ENCODE measurements at places on chromosomes 3 and 15.

DNA sequence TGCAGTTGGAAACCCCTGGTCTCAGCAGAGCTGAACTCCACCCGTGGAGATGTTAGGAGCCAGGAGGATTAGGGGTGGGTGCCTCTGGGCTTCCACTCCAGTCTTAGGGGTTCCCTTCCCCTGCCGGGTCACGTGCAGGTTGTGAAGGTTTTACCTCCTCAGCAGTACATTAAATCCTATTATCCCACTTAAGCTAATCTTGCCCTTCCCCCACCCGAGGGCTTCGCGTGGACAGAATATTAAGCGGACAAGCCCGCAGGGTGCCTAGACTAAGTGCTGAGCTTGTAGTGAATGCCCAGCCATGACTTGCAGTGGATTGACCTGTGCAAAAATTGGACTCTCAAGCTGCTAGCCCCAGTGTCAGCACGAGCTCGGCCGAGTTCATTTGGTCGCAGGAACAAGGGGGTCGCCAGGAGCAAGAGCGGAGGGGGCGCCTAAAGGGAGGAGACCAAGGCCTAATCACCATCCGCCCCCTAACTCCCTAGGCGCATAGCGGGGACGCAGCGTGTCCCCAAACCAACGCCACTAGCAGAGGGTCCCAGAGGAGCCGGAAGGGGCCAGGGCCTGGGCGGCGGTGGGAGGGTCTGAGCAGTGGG is 498 bp upstream of the SEMA4B start:
- no peak for DNase-seq

DNA sequence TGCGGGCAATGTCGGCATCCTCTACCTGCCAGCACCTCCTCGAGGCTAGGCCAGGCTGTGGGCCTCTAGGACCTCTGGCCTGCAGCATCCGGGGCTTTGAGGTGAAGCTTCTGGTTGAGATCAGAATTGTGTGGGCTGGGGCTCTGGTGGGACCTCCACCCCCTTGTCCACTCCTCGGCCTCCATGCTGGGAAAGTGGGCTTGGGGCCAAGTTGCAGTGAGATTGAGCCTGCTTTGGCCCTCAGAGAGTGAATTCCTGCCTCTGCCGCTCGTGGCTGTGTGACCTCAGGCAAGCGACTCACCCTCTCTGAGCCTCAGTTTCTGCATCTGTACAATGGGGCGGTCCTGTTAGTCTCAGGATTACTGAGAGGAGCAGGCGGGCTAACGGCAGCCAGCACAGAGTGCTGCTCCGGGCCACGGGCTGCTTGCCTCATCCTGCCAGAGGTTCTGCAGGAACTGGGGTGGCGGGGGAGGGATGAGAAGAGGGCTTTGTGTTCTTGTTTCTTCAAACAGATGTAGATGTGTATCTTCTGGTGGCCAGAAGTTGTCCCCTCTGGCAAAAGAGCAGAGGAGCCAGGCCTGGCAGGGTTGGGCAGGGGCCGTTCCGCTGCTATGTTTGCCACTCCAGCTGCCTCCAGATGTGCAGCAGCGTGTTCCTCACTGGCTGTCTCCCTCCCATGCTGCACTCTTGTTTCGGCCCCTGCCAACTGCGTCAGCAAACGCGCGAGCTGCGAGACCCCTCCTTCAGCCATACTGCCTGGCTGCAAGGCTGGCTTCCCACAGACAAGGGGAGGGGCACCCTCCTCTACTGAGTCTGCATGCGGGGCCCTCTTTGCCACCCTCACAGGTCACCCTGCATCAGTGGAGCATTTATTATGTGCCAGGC is 33.7 kb downstream of the FBLN2 start:
- DNase-seq = no peak

GRCh38 chr3:4693620-4694019 is 200.5 kb downstream of the ITPR1 start:
- DNase-seq = no peak

- no peak for DNase-seq
Measured at GRCh38 chr3:89974903-89975519, 867.6 kb downstream of the EPHA3 start.

DNA sequence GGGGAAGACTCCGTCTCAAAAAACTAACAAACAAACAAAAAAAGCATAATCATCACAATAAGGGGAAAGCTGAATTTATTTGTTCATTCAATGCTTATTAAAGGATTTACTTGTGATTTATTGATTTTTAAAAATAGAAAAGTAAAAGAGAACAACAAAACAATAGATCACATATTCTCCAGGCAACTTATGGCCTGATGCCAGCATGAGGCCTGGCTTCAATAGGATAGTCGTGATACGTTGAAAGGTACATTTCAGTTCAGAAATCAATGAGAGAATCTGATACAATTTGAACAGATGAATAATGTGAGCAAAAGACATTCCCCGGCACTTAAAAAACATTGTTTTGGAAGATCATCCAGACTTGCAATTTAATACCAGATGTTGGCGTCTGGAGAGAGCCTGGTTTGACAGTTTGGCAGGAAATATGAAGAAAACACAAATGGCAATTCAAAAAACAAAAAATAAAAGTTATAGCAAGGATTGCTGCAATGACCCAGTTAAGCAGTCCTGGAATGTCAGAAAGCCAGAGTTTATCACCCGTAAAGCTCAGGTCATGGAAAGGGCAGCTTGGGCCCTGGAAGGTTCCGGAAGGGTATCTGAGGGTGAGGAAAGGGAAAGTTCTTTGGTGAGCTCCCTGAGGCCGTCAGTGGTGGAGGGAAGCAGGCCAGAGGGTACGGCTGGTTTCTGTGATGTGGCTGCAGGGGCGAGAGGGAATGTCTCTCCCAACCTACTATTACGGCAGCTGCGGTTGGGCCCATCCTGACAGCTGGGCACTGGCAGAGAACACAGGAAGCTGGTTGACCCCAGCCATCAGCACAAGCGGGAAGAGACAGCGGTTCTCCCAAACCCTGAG is 230.2 kb upstream of the HES1 start:
- no peak for DNase-seq

DNA sequence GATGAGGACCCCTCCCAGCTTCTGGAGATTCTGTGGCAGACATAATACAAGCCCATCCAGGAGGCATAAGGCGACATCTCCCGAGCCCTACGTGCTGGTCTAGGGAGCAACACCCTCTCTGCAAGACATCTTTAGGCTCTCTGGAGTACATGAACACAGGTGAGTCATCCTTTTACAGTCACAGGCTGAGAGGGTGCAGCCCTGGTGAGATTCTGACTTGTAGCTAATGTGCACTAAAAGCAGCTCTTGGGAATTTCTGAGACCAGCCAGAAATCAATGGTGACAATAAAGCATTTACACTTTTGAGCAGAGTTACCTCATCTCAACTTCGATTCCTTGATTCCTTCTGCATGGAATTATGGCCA is 131.1 kb downstream of the XXYLT1 start:
- DNase-seq = no peak

- no peak for DNase-seq
Measured at GRCh38 chr3:72350761-72351505, 497.3 kb downstream of the SHQ1 start.

DNA sequence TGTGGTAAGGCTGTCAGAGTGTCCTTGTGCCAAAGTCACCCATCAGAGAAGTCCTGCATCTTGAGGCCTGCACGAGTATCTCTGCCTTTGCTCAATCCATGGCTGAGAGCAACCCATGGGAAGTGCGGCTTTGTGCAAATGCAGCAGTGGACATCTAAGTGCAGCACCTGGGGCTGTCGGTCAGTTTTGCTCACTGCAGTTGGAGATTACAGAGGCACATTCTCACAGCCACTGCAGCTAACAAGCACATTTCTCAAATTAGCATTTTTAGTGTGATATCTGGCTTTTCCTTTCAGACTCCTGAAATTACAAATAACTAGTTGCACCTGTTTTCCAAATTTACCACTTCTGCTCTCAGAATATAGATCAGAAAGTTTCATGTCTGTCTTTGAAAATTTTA is 81.5 kb upstream of the DAZL start:
- DNase-seq = no peak

- DNase-seq = no peak
Measured at GRCh38 chr3:14796403-14797077, 22.2 kb upstream of the FGD5 start.

DNA sequence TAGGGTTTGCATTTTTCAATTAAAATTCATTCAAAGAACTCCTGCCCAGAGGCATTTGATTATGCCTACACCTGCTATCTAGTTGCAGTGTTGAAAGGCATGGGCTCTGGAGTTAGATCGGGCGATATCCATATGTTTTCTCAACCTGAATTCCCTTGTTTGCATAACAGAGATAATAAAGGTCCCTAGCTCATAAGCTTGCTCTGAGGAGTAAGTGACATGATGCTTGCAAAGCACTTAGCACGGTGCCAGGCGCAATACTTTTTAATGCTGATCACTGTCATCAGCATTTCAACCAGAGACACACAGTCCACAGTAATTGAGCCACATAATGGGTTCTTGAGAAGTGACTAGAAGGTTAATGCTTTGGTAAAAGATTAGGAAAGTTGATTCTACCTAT is 106.3 kb upstream of the SAMMSON start:
- no peak for DNase-seq

GRCh38 chr15:40429068-40429710 is 11.6 kb upstream of the BAHD1 start:
- DNase-seq = no peak

- no peak for DNase-seq
Measured at GRCh38 chr3:169460035-169460434, 203.5 kb downstream of the MECOM start.

- no peak for DNase-seq
Measured at GRCh38 chr3:94001191-94001590, 21.2 kb downstream of the ARL13B start.

- no peak for DNase-seq
Measured at GRCh38 chr3:163547014-163547685, 1531.1 kb downstream of the SI start.

DNA sequence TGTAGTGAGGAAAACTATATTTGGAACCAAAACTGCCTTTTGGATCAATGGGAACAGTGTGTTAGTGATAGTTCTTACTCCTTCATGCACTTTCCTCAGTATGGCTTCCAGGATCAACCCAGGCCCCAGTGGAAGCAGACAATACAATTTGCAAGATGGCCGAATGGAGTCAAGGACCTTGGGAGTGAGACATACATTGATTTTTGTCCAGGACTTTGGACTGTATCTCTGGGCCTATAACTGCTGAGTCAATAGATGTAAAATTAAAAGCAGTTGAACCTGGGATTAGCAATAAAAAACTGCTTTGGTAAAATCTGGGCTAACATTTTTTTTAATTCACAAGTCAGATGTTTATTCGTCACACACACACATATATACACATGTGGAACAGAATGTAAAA is 1.8 kb downstream of the ARRDC4 start:
- no peak for DNase-seq

- no peak for DNase-seq
Measured at GRCh38 chr15:99244306-99244705, 5.1 kb downstream of the TTC23 start.

GRCh38 chr3:30597131-30597768 is 9.2 kb upstream of the TGFBR2 start:
- DNase-seq = no peak
